ENCODE measurements at places on chromosomes 16 and 17.

- peak; percentile 86 for DNase-seq
These were observed 492 bp upstream of the CAMTA2 start for GRCh38 chr17:4987767-4988567.

DNA sequence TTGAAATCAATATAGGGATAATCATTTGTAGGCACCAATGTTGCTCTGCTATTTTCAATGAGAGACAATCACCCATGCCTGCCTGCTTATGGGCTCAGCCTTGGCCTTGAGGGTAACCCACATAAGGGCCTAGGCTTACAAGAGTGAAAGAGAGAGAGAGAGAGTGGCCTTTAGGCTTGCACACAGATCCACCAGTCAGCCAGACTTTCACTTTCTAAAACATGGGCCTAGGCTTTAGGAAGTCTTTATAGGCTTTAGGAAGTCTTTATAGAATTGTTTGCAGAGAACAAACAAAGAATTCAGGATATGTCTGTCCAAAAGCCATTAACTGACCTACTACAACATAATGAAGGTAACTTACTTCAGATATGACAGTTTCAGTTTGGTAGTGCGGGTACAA lies 3.4 kb downstream of the ABCA9 start:
- no peak for DNase-seq

DNA sequence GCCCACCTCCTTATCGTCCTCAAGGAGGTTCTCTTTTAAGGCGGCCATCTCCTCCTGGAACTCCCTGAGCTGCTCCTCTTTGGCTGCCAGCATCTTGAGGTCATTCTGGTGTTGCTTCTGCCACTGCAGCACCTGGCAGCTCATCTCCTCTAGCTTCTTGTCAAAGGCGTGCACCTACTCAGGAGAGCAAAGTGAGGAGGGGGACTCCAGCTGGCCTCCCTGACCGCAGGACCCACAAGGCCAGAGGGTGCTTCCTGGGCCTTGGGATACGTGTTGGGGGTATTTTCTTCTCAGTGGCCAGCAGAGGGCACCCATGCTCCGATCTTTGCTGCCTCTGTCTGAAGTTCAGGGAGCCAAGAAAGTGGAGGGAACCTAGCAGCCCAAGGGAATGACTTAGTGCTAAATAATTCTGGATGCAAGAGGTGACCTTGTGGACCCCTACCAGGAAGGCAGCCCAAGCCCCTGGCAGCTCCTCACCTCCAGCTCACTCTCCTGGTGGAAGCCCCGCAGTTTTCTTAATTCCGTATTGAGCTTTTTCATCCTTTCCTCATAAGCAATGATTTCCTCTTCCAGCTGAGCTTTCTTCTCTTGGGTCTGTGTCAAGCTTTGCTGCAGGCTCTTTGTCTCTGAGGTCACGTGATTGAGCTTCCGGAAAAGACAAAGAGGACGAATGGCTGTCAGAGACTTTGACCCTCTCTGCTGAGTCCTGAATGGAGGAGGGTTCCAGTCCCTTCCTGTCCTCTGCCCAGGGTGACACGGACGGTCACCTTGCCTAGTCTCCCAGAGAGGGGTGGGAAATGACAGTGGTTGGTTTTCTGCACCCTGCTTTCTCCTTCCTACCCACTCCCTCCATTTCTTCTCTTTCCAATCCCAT lies 31.4 kb downstream of the DHX38 start:
- DNase-seq: peak; percentile 89

GRCh38 chr16:61681673-61682072 lies 354.6 kb downstream of the CDH8 start:
- no peak for DNase-seq

DNA sequence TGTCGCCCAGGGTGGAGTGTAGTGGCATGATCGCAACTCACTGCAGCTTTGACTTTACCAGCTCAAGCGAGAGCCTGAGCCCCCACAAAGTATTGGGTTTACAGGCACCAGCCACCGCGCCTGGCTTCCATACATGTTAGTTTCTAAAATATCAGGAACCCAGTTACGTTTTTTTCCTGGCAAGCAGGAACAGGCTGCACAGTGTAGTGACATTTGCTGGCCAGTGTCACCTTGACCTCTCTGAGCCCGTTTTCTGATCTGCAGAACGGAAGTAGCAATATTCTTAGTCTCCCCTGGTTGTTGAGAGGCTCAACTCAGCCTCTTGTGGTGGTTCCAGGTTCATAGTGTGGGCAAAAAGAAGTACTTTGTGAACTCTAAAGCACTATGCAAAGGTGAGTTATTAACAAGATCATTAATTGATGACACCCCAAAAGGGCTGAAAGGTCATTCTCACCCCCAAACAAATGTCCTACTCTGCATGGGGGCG lies 15.6 kb downstream of the IGF2BP1 start:
- no peak for DNase-seq

GRCh38 chr17:3719265-3719664 lies 4.4 kb upstream of the HASPIN start:
- no peak for DNase-seq

DNA sequence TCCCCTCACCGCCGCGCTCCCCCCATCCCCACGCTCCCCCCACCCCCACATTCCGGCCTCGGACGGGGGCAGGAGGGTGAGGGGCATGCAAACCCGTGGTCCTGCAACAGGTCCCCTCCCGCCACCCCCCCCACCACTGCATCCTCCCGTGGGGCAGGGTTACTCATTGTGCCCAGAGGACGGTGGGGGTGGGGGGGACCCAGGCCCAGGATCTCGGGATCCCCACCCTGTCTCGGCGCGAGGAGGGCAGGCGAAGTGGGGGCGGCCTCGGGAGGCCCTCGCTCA lies 8.5 kb downstream of the SLC22A31 start:
- no peak for DNase-seq

- DNase-seq: no peak
These were observed 160.5 kb upstream of the TNRC6C start for GRCh38 chr17:77798031-77798430.
